Activated CD4-positive, alpha-beta T cell treated with anti-CD3 and anti-CD28 coated beads, Interleukin-10, Interleukin-2, amounts not matched to agents 100 ng/mL and 50 ng/mL, durations not matched to agents 16 hours and 8 hours (primary cell): ENCODE measurements at places on chromosomes 7 and 10.

DNA sequence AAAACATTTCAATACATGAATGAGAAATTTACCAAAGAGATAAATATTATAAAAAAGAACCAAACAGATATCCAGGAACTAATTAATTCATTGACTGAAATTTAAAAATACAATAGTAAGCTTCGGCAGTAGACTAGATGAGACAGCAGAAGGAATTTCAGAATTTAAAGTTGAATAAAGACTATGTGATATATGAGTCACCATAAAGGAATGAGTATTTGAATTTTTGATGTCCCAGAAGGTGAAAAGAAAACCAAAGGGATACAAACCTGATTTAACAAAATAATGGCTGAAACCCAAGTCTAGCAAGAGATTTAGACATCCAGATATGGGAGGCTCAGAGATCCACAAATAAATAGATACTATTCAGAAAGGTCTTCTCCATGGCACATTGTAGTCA, 623.9 kb upstream of the FOXK1 start:
- no peak for DNase-seq

GRCh38 chr10:62866451-62866850, 50.3 kb upstream of the EGR2 start:
- DNase-seq: no peak

DNA sequence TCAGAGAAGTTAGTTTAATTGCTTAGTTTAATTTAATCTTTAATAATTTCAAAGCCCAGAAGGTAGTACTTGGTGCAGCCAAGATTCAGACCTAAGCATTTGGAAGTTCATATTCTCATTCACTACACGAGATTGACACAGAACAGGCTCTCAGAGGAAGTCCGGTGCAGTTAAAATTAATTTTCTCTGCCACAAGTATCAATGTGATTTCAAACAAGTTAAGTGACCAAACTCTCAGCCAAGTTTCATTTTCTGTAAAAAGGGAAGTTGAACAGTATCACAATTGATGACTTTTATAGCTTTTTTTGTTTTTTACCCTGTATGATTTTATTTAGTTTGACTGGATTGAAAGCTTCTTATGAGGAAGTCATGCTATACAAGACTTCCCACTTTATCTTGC, 1494.9 kb upstream of the LRRTM3 start:
- no peak for DNase-seq

- no peak for DNase-seq
These were observed 802.9 kb upstream of the COBL start for GRCh38 chr7:52119537-52119936.

DNA sequence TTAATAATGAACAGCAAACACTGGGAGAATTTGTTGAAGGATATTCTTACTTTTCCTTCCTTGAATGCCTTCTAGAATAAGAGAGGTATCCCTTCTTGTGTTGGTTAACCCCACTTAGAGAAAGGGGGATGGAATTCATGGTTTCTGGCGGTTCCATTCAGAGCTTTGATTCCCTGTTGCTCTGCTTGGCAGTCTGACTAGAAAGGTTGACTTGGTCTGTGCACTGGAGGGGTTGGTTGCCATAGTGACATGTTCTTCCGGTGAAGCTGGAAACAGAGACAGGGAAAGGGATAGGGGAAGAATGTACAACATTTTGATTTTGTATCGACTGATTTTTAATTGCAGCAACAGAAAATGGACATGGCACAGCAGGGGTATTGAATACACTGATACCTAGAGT, 2.5 kb downstream of the TMEM178B start:
- DNase-seq: no peak
